ENCODE measurements at places on chromosomes 3 and 15.
A peak's percentile ranks its signal among the peaks of the same experiment; 100 is the strongest.

GRCh38 chr3:20141851-20142250 lies 44.2 kb downstream of the SGO1 start:
- DNase-seq: no peak

DNA sequence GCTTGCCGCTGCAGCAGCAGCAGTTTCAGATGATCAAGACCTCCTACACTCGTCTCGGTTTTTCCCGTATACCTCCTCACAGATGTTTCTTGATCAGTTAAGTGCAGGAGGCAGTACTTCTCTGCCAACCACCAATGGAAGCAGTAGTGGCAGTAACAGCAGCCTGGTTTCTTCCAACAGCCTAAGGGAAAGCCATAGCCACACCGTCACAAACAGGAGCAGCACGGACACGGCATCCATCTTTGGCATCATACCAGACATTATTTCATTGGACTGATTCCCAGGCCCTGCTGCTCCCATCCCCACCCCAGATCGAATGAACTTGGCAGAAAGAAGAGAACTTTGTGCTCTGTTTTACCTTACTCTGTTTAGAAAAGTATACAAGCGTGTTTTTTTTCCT lies 17.6 kb downstream of the CALML4 start:
- peak; percentile 38 for DNase-seq

DNA sequence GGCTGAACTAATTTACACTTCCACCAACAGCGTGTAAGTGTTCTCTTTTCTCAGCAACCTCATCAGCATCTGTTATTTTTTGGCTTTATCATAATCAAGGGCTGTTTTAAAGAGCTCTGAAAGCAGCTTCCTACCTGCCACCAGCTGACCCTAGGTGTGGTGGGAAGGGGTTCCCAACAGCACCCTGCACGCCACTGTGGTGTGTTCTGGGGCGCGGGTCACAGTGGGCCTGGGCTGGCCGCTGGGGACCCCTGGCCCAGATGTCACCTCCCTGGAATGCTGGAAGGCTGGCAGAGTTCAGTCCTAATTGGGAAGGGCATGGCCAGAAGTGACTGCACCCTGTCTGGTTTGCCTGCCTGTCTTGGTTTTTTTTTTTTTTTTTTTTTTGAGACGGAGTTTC lies 82.2 kb downstream of the ASB7 start:
- no peak for DNase-seq

DNA sequence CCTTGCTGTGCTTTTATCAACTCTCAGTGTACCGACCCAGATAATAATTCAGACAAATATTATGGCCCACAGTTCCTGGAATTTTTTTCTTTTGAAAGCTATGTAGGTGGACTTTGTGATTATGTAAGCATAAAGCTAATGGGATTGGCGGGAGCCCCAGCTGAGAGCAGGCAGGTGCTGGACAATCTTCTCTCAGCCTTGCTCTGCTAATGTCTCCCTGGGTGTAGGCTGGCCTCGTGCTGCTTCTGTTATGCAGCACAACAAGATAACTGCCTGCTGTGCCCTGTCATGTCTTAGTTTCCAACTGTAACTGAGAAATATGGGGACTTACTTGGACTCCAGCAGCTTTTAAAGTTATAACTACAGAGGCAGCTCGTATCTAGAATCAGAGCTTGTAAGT lies 415.0 kb downstream of the PDCD6IP start:
- DNase-seq: no peak

- no peak for DNase-seq
Measured at GRCh38 chr3:100957261-100957986, 35.8 kb downstream of the ABI3BP start.

- no peak for DNase-seq
Measured at GRCh38 chr3:122003606-122004005, 18.4 kb downstream of the ILDR1 start.

- DNase-seq: peak; percentile 11
Measured at GRCh38 chr3:63232764-63233396, 45.2 kb upstream of the SYNPR start.

Measured in amniotic stem cell (primary cell).